AG04449 (cell line): ENCODE measurements at places on chromosomes 2 and 18.

GRCh38 chr2:238942080-238942725 is 94.3 kb downstream of the TWIST2 start:
- DNase-seq: no peak

DNA sequence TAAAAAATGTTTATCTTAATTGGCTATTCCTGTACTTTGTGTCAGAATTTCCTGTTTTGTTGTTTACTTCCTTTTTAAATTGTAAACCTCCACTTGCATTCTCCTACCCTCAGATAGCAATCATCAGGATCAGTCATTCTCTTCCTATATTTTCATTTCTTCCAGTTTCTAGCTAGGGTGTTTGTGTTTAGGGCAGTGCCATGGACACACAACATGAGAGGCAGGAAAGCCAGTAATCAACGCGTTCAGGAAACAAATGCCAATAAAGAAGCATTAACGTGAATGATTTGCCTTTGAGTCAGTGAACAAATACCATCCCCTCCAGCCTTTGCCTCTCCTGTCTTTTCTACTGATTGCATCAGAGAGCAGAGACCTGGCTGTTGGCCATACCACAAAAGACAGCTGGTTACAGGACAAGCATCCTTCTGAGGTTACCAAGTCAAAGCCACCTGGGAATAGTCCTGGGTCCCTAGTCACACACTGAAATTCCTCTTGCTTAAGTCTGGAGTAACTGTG is 56.7 kb upstream of the FHL2 start:
- DNase-seq: peak; percentile 97

DNA sequence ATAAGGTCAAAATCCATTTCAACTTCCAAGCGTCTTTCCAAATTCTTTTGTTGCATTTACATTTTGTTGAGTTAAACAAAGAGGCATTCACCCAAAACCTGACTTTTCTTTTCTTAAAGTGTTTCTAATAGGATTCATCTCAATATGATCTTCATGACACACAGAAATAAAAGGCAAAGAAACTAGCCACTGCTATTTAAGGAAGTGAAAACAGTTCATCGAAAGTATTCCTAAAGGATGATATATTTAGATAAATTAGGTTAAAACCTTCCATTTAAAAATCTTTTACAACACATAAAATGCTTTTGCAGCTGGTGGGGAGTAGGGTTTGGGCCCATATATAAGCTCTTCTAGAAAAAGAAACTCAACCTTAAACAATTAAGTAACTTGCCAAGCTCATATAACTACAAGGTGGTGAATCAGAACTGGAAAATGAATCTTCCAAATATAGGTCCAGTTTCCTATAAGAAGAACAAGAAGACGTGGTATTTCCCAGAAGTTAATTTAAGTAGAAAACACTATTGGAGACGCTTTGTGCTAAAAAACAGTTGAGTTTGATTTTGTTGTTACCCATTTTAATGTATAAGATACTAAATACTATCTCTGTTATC is 336.0 kb upstream of the HNRNPA3 start:
- DNase-seq: no peak

- no peak for DNase-seq
These were observed 186.0 kb upstream of the TNP1 start for GRCh38 chr2:217045700-217046475.

DNA sequence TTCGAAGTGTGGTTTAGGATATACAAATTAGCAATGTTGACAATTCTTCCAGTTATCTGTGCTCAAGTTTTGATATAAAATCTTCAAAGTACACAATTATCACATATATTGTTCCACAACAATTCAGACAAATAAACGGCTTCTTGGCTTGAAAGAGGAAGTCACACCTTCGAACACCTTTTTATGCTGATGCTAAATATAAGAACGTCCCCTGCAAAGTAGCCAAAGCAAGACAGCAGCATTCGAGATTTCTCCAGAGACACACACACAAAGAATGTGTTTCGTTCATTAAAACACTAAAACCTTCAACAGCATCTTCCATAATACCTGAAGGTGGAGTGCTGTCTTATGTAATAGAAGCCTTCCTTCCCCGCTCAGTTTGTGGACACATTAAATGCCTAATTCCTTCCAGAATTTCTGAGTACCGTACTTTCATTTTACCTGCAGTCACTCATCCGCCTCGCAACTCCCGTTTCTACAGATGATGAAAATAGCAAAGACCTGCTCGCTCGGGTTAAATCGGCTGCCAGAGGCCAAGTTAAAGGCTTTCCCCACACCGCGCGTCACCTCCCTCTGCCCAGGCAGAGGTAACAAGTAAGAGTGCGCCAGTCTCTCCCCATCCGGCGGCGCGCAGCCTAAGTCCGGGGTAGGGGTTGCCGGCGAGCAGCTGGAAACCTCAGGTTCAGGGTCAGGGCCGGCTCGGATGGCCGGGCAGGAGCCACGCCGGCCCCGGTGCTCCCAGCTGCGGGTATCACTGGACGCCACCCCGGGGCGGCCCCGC is 847 bp downstream of the SERPINE2 start:
- no peak for DNase-seq

- no peak for DNase-seq
These were observed 56.6 kb downstream of the THNSL2 start for GRCh38 chr2:88226754-88227153.

GRCh38 chr2:98702127-98702802 is 28.7 kb downstream of the MGAT4A start:
- DNase-seq: no peak

DNA sequence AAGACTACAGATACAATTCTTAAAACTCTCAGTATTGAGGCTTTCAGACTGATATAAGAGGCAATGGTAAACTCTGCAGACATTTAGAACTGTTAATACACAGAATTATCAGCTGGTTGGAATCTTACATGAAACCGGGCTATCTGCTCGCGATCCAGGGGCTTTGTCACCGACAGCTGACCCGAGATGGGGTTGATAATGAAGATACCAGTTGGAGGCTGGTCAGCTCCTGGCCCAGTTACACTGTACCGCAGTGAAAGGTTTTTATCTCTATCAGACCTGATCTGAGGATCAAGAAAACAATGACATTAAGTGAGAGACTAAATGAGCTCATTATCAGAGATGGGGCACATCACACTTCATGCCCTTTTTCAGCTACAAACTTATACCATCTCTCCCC is 167.3 kb downstream of the CDH2 start:
- no peak for DNase-seq

DNA sequence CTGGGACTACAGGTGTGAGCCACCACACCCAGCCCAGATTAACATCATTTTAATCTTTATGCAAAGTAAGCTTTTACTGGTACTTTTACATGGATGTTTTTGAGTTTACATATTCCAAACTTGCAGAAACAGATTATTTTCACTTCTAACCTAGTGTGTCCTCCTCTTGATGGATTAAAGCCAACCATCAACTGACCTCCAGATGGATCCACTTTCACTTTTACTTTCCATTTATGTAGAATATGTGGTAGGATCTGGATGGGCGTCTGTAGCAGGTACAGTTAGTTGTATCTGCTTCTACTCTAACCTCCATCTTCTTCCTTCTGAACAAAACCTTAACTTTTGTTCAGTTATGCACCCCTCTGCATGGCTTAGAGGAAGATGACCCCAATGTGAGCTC is 264.1 kb downstream of the CDH20 start:
- DNase-seq: no peak

DNA sequence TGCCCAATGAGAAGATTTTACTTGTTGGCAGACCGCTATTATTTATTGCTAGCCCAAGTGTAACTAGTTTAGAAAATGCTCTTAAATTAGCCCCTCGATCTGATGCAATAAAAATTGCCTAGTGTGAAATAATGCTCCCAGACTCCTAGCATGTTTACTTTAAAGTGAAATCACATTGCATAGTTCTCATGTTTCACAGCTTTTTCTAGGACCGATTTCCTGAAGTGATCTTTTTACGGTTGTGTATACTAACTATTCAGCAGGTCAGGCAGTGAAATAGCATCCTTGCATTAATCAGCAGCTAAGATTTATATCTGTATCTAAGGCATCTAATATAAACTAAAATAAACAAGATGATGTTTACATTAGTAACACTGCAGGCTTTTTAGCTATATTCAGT is 52.4 kb downstream of the PMS1 start:
- peak; percentile 77 for DNase-seq

GRCh38 chr2:217415316-217415715 is 555.5 kb upstream of the TNP1 start:
- no peak for DNase-seq

GRCh38 chr2:54240515-54241469 is 15.2 kb downstream of the TSPYL6 start:
- DNase-seq: no peak

DNA sequence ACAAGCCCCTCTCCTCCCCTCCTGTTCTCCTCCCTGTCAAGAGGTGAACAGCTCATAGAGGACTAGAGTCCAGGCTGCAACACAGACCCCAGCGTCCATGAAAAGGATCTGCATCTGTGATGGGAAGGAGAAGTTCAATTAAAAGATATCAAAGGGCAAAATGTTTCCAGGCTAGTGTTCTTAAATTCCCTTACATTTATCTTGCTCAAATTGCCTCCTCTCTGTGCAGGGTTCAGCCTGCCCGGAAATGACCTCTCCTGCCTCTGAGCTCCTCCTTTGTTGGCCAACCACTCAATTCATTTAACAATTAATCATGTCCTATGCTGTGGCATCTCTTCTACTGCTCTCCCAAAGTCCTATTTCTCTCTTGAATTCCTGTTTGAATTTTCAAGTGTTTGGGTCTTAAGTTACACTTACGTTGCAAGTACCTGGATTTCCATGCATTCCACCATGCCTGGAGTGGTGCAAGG is 105.3 kb downstream of the TSN start:
- no peak for DNase-seq

- DNase-seq: no peak
These were observed 619 bp upstream of the MSH6 start for GRCh38 chr2:47782381-47782670.

- no peak for DNase-seq
These were observed 834 bp upstream of the BUB1 start for GRCh38 chr2:110678457-110679336.

DNA sequence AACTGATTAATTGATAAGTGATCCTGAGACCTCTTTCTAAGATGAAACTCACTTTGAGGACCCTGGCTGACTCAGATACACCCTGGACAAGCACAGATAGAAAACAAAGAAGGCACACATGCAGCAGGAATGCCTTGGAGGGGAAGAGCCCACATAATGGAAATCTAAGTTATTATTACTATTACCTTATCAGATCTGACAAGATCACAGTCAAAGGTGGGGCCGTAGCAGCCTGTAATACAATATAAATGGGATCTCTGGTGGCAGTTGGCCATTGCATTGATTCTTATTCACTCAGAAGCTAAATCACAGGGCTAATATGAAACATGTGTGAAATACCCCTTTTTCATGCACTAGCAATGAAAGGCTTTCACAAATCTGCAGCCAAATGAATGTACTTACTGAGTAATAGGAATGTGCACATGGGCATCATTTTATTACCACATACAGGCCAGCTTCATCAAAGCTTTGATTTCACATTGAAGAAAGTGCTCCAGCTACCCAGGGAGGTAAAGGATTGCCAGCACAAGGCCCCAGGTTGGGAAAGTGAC is 84.0 kb downstream of the ZBTB7C start:
- DNase-seq: no peak

DNA sequence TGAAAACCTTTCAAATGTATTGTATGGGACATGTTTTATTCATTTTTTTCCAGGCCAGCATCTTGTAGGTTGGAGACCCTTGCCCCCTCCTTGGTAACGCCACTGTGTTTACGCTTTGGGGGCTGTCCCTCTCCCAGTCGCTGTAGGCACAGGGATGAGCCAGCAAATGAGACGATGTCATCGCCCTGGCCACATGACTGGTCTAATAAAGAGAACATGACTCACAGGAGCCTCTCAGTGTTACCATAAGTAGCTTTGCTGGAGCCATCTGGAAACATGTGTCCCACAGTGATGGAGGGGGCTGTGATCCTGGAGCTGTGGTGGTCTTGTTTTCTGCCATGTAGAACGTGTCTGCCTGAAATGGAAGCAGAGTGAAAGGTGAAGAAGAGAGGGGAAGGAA is 78.9 kb downstream of the CD8B2 start:
- no peak for DNase-seq
